Testis (tissue), 5 donors: ENCODE measurements at places on chromosomes 7 and 10. TPM values are rescaled to one million over a fixed set of nuclear protein-coding genes. Genes with fewer than 3 reads are reported as not detected.
A peak's percentile ranks its signal among the peaks of the same experiment; 100 is the strongest.

GRCh38 chr7:48781752-48782151, 142.6 kb upstream of the CDC14C start:
- no peak for DNase-seq

GRCh38 chr7:29556405-29557195, 7.0 kb upstream of the PRR15 start:
- DNase-seq, result no peak

GRCh38 chr10:67004690-67005089, 78.9 kb downstream of the LRRTM3 start:
- no peak for DNase-seq

DNA sequence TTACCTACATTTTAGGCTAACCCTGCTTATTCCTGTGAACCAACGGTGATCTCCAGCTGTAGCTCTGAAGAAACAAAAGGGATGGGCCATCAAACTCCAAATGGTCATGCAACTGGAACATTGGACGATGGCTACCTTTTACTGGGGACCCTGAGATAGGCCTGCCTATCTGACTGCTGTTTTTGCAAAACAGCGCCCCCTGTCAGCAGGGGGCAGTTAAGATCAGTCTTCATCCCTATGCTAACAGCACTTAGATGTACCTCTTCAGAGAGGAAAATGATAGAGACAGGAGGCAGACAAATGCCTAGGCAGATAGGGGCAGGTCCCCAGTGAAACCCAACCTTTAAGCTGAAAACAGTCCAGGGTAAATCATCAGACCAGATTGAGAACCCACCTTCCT, 1085.4 kb upstream of the SORCS1 start:
- DNase-seq, result no peak

DNA sequence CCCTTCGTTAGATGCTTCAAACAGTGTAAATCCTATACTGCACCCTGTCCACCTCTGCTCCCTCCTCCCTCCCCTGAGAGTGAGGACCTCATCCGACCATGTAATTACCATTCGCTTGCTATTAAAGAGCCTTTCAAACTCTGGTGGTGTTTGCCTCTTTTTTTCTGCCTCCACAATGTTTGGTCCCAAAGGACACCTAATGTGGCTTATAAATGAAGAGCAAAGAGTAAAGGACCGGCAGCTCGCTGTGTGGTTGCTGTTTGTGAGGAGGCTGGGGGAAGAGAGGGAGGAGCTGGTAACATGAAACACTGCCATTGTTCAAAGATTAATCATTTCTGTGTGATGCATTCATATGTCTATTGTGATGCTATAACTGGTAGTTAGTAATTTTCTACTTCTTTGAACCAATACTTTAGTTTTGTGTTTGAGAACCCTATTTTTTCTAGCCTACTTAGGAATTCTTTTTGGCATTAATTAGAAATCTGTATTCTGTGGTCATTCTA, 27.9 kb downstream of the MTURN start:
- DNase-seq, result no peak

DNA sequence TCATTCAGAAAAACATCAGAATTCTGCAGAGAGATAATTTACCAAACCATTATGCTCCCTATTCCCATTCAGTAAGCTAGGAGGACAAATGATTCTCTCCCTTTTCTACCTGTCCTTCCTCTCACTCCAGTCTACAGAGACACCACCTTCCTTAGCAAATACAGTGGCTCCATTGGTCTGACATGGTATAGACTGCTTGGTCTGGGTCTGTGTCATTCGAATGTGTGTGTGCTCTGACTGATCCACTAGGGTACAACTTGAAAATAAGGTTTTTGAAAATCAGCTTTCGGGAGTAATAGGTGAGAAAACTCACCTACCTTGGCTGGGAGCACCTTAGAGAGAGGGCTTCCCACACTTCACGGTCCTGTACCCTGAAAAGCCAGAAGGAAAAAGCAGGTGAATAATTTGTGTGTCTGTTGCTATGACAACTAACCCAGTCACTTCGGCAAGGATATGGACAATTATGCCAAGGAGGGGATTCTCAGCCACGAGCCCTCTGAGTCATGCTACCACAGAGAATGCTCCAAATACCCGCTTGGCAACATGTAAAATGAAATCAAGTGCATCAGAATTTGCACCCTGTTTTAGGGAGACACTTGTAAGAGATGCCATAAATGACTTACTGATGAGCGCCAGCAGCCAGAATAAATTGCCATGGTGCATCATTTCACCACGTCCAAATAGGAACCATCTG, 114.5 kb upstream of the PRKCQ start:
- no peak for DNase-seq

The OPN1SW gene
- total RNA-seq, result not detected

- no peak for DNase-seq
Observed at GRCh38 chr7:16660702-16661464, 14.9 kb downstream of the BZW2 start.

The TAS2R41 gene
- total RNA-seq, result 0.55 TPM

DNA sequence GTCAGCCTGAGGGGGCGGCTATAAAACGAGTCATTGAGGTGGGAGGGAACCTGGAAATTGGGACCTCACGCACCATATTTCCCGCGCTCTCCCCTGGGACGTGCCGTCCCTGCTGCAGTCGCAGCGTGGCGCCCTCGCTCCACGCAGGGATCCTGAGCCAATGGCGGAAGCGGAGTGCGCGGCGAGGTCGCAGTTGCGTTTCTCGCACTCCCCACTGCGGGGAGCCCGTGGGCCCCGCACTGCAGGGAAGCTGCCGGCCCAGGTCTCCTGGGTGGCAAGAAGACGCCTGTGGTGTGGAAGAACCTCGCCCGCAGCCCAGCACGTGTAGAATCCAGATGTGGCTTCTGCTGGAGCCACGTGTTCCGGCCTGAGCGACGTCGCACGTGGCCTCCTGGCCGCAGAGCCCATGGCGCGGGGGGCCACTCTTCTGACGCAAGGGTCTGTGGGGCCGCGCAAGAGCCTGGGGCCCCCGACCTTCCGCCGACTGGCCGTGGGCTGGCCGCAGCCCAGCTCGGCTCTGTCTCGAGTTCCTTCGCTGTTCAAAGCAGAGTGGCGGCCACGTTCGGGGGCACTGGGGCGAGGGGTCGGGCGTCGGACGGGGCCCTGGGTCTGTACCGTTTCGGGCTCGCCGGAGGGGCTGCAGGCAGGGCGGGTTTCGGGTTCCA, 26.4 kb downstream of the HIF1AN start:
- DNase-seq, result peak; percentile 86

GRCh38 chr7:138188290-138188858, 112.1 kb downstream of the AKR1D1 start:
- DNase-seq, result no peak

The GALNT17 gene
- 29.4 TPM for total RNA-seq

The SEC61A2 gene
- total RNA-seq, result 46.4 TPM

DNA sequence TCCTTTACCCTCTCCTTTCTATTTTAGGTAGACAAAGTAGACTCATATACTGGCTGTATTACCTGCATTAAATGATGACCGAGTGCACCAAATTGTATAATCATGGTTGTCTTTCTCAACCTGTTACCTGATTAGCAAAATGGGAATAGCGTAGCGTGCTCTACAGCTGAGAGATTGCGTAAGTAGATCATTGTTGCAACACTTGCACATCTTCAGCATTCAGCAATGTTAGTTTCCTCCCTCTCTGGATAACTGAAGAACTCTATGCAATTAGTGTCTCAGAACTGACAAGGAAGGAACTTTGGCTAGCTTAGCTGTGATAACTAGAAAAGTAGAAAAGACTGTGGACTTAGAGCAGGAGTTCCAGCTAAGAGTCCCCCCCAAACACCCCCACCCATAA, 787.4 kb downstream of the PHTF2 start:
- no peak for DNase-seq

The NEURL1 gene
- 21.9 TPM for total RNA-seq

- DNase-seq, result no peak
Observed at GRCh38 chr10:127980898-127981297, 74.0 kb downstream of the PTPRE start.

DNA sequence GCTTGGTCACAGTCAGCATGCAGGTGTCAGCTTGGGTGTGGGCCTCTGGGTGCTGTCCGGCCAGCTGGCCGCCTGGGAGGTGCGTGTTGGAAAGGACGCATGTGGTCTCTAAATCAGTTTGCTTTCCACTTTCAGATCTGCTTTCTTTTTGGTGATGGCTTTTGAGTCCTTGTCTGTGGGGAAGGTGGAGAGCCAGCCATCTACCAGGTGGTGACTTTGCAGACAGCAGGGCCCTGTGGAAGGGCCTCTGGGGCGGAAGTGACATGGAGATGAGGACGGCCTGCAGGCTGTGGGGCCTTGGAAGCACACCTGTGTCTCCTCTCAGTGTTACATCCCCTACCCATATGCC, 59.4 kb downstream of the WDR37 start:
- no peak for DNase-seq

- no peak for DNase-seq
Observed at GRCh38 chr7:107446531-107446930, 23.3 kb upstream of the GPR22 start.

DNA sequence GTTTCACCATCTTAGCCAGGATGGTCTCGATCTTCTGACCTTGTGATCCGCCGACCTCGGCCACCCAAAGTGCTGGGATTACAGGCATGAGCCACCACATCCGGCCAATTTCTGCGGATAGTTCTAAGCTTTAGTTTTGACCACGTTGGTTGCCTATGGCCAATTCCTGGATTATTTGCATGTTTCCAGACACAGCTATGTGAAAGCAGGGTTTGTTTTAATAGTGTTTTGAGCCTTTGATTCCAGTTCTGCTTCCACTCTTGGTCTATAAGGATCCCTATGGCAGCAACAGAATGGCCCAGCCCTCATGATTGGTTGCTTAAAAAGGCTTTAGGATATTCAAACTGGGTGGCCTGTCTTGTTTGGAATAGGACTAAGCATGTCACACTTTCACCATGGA, 19.1 kb downstream of the SIRT1 start:
- DNase-seq, result no peak

DNA sequence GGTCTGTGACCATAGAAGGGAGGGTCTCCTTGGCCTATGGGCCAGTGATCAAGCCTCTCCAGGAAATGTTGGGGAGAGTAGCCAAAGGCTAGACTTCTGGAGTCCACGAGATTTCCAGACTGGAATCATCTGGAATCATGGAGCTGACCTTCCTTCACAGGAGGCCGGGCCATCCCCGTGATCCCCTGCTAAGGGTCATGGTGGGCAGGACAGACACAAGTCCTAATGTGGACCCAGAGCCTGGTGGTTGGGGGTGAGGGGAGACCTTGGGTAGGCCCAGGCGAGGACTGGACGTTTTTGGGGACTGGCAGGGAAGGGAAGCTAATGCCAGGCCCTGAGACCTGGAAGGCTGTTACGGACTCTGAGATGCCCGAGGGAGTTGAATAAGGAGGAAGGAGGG, 9.8 kb upstream of the GRID1 start:
- DNase-seq, result peak; percentile 12

The SAP25 gene
- total RNA-seq, result 29.9 TPM

- no peak for DNase-seq
Observed at GRCh38 chr7:78967046-78967445, 486.4 kb downstream of the MAGI2 start.

- DNase-seq, result peak; percentile 65
Observed at GRCh38 chr7:143172354-143172753, 10.9 kb upstream of the TAS2R39 start.

- DNase-seq, result no peak
Observed at GRCh38 chr10:49457686-49458085, 61.8 kb upstream of the DRGX start.

GRCh38 chr10:4947039-4947634, 16.1 kb upstream of the AKR1C1 start:
- no peak for DNase-seq

DNA sequence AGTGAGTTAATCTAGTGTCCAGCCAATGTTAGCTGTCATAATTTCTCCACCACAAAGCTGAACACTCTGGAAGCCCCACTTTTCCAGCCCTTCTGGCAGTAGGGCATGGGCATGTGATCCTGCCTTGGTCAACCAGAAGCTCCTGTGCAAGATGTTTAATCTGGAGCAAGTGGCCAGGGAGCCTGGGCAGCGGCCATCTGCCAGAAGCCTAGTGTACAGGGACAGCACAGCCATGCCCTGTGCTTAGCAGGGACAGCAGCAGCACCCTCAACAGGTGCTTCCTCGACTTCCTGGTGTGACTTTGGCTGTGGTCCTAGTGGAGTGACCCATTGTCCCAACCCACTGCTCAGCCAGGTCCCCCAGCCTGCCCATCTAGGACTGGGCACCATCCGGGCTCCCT, 10.3 kb downstream of the RBP3 start:
- DNase-seq, result no peak

The CCL26 gene
- not detected for total RNA-seq

DNA sequence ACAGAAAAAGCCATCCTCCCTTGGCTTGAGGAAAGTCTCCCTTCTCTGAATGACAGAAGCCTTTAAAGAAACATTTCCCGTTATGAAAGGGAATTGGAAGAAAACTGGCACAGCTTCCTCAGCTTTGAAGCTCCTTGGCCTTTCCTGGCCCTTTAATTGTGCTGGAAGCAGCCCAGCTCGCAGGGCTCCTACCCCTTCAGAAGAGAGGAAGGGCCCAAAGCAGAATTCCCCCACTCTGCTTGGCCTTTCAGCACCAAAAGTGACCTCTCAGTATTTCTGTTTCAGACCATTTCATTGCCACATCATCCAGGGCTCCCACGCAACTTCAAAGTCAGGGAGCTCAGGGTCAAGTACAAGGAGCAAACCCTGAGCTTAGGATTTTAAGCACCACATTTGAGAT, 4.2 kb downstream of the AFAP1L2 start:
- DNase-seq, result no peak
